H9 (cell line): ENCODE measurements at places on chromosomes 5 and 9.

DNA sequence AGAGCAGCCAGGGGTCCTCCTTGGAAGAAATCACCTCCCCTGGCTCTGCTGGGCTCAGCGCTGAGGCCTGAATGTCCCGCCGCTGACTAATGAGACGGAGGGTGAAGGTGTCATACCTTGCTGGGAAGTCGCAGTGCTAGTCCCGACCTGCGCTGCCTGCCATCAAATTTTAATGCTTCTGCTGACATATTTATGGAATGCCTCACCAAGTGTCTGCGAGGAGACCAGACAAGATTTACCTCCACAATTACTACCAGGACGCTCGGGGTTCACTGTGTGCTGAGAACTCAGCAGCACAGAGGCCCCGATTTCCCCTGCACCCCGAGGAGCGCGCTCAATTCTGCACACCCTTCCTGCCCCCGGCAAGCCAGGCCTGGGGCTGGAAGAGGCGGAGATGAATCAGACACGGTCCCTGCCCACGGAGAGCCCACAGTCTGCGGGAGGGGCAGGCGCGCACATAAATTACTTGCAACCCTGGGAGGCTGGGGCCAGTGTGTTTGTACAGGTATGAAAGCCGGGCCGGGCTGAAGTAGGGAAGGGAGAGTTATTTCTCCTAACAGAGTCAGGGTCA lies 175.2 kb downstream of the PAX5 start:
- no peak overlapping the region for H3K27ac ChIP-seq
- no peaks in the 10 kb centered on the region for H3K36me3 ChIP-seq
- H3K4me3 ChIP-seq, result no peak overlapping the region
- H3K4me1 ChIP-seq, result peaks cover 3% of the 10 kb centered on the region; the same call in 1 of the 2 replicates
- no peak for DNase-seq
- H3K27me3 ChIP-seq, result no peaks in the 10 kb centered on the region

DNA sequence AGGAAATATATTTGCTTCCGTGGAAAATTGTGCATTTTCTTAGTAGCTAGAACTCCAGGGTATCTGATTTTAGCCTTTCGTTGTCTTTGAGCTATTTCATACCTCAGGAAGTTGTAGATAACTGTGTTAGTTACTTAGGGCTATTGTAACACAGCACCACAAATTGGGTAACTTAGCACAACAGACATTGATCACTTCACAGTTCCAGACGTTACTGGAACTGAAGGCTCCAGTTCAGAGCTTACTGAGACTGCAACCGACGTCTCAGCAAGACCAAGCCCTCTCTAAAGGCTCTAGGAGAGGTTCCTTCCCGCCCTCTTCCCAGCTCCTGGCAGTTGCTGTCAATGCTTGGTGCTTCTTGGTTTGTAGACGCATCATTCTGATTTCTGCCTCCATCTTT lies 17.7 kb upstream of the ANKRD33B start:
- DNase-seq, result no peak
- H3K4me1 ChIP-seq, result peaks cover 10% of the 10 kb centered on the region; the same call in 1 of the 2 replicates
- H3K27ac ChIP-seq, result no peak overlapping the region
- H3K27me3 ChIP-seq, result no peaks in the 10 kb centered on the region
- no peak overlapping the region for H3K4me3 ChIP-seq

GRCh38 chr9:129435988-129436717 lies 184.7 kb downstream of the C9orf50 start:
- no peak for DNase-seq
- peaks cover 39% of the 10 kb centered on the region for H3K27me3 ChIP-seq
- H3K4me1 ChIP-seq, result no peaks in the 10 kb centered on the region; the same call in 1 of the 2 replicates

- no peak for DNase-seq
- H3K36me3 ChIP-seq, result no peaks in the 10 kb centered on the region
- no peak overlapping the region for H3K4me3 ChIP-seq
- H3K4me1 ChIP-seq, result no peaks in the 10 kb centered on the region
- 0 out of 2 replicates have a peak, but pooled peaks cover 2% of the 10 kb centered on the region for H3K27me3 ChIP-seq
Measured at GRCh38 chr9:93621922-93622321, 45.5 kb downstream of the PHF2 start.

DNA sequence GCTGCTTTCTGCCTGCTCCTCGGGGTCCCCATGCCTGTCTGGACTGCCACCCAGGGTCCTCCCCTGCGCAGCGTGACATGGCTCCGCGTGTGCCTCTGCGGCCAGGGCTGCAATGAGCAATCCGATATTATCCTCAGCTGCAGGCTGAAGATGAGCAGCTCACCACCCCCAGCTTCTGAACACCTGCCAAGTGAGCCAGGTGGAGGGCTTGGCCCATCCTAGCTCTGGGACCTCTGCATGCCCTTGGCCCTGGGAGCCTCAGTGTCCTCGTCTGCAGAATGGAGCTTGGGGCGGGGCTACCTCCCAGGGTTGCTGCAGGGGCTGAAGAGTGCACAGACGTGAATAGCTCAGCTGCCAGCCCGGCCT lies 4.1 kb upstream of the MYMK start:
- DNase-seq, result no peak
- no peak overlapping the region for H3K4me3 ChIP-seq
- no peaks in the 10 kb centered on the region; the same call in 1 of the 2 replicates for H3K27me3 ChIP-seq
- H3K27ac ChIP-seq, result no peak overlapping the region
